ENCODE measurements at places on chromosomes 13 and 19.

GRCh38 chr13:108408672-108409071, 139.2 kb downstream of the TNFSF13B start:
- DNase-seq: no peak

GRCh38 chr13:48393030-48393697, 19.7 kb downstream of the LPAR6 start:
- DNase-seq: no peak

DNA sequence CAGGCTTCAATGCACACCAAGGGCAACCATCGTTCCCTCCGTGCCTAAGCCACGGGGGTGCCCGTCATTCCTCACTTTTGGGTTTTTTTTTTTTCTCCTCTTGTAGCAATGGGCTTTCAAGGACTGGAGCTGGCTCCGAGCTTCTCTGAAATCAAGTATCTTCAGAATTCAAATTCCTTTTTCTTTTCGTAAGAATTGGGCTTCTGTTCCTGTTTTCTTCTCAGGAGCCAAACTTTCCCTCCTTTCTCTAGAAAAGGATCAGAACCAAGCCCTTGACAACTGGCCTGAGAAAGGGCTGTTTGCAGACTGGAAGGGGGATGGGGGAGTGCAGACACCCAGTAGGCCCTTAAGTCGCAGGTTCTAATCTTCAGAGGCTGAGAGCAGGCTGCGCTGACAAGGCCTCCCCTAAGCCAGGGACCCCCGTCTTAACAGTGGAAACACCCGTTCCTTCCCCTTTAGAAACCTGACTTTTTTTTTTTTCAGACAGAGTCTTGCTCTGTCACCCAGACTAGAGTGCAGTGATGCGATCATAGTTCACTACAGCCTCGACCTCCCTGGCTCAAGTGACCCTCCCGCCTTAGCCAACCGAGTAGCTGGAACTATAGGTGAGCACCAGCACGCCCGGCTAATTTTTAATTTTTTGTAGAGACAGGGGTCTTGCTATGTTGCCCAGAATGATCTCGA, 51.6 kb downstream of the RFX2 start:
- DNase-seq: no peak

GRCh38 chr13:74920361-74920760, 561.6 kb downstream of the TBC1D4 start:
- no peak for DNase-seq

GRCh38 chr13:58620176-58620575, 988.6 kb downstream of the PCDH17 start:
- no peak for DNase-seq

GRCh38 chr13:101343128-101343787, 73.0 kb downstream of the NALCN start:
- DNase-seq: no peak

- no peak for DNase-seq
Measured at GRCh38 chr13:46172531-46172991, 9.4 kb downstream of the LCP1 start.

- DNase-seq: no peak
Measured at GRCh38 chr19:32206065-32206464, 139.3 kb upstream of the ZNF507 start.

GRCh38 chr19:39319098-39319891, 1.4 kb downstream of the LRFN1 start:
- no peak for DNase-seq

- DNase-seq: no peak
Measured at GRCh38 chr13:27183561-27184147, 12.0 kb upstream of the USP12 start.

DNA sequence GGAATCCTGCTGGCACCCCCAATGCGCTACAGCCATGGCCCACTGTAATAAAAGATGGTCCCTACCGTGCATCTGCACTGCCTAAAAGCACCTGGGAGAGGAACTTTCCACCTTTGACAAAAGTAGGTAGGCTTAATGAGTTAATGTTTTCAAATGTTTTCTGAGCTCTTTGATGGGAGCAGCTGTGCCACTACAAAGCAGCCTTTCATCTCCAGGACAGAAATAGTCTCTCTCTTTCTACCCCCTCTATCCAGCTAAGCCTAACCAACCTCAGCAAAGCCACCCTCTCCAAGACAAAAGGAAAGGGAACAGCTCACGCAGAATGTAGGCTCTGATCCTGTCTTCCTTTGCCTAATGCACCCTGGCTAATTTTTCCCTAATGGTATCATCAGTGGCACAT, 560.2 kb downstream of the UQCRFS1 start:
- DNase-seq: no peak
